SHP77 (cell line): ENCODE measurements at places on chromosomes 1 and 21.

- no peak for DNase-seq
Observed at GRCh38 chr21:34973685-34974084, 75.4 kb downstream of the RUNX1 start.

DNA sequence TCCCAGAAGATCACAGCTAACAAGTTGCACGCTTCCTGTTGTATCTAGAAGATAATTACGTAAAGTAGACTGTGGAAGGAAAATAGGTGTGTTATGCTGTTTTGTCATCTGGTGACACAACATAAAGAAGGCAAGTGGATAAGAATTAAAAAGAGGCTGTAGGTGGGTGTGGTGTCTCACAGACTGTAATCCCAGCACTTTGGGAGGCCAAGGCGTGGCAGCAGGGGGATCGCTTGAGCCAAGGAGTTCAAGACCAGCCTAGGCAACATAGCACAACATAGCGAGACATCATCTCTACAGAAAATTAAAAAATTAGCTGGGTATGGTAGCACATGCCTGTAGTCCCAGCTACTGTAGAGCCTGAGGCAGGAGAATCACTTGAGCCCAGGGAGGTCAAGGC, 17.9 kb upstream of the ZNF281 start:
- no peak for DNase-seq

GRCh38 chr1:200962631-200963030, 60.9 kb downstream of the KIF21B start:
- DNase-seq = no peak

GRCh38 chr1:8625981-8626898, 191.2 kb downstream of the RERE start:
- no peak for DNase-seq

DNA sequence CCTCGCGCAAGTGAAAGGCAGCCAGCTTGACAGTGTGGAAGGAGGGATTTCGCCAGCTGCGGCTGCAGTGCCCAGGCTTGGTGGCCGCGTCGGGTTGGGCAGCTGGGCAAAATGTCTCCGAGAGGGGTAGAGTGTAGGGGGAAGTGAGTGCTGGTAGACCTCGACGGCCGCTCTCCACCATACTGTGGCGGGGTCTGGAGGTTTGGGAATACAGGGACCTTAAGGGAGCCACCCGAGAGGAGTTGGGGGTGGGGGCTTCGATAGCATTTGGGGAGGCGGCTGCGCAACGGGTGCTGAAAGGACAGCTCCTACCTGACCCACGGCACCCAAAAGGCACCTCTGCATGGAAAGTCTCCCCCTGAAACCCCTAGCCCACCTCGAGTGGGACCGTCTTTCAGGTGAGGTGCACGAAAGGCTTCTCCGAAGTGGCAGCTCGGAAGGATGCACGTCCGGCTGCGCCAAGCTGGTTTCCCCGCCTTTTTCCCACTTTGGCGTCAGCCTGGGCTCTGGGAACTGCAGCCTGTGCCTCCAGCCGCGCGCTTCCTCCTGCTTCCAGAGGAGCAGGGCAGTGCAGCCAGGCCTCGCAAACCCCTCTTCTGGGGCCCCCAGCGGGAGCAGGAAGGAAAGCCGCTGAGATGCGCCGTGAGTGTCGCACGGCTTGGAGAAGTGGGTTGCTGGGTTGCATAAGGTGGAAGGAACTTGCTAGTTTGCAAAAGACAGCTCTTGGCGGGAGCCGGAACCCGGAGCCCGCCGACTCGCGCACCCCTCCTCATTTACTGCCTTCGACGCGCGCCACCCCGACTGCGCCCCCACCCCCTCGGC, 531 bp upstream of the HMGN2 start:
- DNase-seq = peak; percentile 73

DNA sequence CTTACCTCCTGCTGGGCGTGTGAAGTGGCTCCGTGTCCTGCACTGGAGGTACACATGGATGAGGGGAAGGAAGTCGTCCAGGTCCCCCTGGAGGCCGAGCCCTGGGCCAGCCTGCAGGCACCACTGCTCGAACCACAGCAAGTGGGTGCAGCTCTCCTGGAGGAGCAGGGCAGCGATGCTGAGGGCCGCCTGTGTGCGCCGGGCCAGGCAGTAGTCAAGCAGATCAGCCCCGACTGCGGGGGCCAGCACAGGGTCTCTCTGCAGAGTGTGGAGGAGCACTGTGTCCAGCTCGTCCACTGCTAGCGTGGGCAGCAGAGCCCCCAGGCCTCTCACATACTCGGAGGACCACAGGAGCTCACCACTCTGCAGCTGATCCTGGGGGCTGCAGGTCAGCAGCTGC, 45.9 kb downstream of the URB1 start:
- DNase-seq = no peak

GRCh38 chr1:206110161-206110560, 7.0 kb downstream of the AVPR1B start:
- no peak for DNase-seq

GRCh38 chr21:17611414-17612022, 1.2 kb downstream of the BTG3 start:
- DNase-seq = no peak

DNA sequence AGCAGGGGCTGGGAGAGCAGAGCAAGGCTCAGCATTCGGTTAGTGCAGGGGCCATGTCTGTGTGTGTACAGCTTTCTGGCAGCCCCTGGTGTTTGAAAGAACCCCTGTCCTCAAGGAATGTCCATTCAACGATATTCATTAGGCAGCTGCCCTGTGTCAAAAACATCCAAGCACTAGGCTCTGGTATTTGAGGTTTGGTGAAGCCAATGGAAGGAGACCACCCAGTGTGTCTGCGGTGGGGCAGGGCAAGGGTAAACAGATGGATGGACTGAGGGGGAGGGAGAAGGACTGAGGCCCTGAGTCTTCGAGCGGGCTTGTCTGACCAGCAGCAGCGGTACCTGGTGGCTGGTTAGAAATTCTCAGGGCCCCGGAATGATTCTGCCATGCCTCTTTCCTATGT, 155.6 kb upstream of the KLHDC7A start:
- no peak for DNase-seq

DNA sequence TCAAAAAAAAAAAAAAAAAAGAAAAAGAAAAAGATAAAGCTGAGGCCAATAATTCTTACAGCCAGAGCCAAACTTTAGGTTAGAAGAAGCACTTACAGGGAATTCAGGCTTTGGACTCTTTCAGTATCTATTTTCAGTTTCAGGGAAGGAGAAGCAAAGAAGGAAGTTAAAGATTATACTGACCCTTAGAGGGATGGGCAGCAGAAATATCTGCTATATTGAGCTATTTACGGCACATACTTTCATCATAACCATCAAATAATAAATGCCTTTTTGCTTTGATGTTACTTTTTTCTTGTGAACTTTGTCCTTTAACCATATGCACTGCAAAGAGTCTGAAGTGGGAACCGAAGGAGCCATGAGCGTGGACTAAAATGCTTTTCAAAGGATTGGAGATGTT, 42.0 kb downstream of the TM2D1 start:
- no peak for DNase-seq

GRCh38 chr1:111976332-111976731, 13.1 kb downstream of the KCND3 start:
- peak; percentile 53 for DNase-seq

DNA sequence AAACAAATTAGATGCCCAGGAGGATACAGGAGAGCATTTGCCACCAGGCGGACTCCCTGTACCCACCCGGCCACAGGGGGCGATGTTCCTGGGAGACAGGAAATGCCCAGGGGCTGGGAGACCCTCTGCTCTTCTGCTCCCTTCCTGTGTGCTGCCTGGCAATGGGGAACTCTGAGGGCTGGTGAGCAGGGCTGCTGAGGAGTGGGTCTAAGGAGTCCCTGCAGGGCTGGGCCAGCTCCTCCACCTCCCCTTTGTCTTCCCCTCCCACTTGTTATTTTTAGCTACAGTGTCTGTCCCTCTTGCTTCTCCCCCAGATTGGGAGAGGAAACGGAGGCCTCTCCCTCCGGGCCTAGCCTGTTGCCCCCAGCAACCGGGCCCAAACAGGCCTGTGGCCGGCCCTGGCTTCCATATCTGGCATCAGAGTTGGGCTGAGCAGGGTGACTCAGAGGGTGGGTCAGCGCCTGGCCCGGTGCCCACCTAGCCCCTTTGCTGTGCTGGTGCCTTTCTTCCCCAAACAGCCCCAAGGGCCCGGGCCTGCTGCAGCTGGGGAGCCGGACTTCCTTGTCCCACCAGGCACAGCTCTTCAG, 11.6 kb downstream of the LMNA start:
- peak; percentile 64 for DNase-seq

DNA sequence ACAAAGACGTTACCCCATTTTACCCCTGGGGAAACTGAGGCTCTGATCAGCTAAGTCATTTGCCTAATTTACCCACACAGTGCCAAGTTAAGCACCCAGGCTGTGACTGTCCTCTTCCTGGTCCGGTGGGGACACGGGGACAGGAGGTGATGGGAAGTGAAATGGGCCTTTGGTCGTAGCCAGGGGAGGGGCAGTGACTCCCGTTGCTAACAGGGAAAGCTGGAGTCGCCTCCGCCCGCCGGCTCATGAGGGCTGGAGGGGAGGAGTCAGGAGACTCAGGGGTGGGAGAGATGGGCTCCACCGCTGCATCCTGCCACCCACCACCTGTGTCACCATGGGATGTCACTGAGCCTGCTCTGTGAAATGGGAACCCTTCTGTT, 139.3 kb downstream of the PGBD5 start:
- no peak for DNase-seq

GRCh38 chr1:30842697-30843354, 65.7 kb downstream of the SDC3 start:
- no peak for DNase-seq

GRCh38 chr21:39525129-39525528, 73.4 kb downstream of the SH3BGR start:
- no peak for DNase-seq

GRCh38 chr1:39995973-39996393, 41.0 kb downstream of the MFSD2A start:
- no peak for DNase-seq

- DNase-seq = no peak
Observed at GRCh38 chr21:45405819-45406762, 1.1 kb downstream of the COL18A1 start.

- DNase-seq = no peak
Observed at GRCh38 chr1:81597720-81598426, 202.9 kb upstream of the ADGRL2 start.

DNA sequence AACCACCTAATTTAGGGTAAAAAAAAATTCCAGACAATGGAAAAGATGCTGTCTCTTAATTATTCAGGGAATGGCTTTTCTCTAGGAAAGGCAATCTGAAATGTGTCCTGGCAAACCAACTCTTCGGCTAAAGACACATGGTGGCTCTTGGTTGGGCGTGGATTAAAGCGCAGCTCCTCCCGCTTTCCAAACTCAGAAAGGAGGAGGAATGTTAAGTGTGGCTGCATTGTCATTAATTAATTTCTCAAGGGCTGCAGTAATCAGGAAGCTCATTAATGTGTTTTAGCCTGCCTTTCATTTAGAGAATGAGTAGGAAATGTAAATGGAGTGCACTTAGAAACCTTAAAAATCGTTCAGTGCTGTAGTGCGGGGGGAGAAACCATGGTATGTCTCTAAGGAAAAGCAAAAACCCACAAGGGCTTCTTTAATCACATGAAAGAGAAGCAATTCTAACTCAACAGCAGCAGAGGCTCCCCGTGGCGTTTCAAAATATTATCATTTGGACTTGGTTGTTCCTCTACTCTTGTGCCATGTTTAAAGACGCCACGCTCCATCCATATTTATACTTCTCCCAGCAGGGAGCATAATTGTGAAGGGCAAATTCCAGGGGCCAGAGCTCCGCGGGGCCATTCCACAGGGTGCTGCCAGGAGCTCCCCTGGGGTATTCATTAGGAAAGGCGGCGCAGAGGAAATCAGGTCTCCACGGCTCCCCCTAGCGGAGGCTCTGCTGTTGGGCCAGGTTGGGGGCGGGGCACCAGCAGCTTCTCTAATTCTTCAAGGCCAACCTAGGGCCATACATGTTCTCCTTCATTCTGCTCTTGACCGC, 91.9 kb upstream of the SSX2IP start:
- DNase-seq = peak; percentile 6

DNA sequence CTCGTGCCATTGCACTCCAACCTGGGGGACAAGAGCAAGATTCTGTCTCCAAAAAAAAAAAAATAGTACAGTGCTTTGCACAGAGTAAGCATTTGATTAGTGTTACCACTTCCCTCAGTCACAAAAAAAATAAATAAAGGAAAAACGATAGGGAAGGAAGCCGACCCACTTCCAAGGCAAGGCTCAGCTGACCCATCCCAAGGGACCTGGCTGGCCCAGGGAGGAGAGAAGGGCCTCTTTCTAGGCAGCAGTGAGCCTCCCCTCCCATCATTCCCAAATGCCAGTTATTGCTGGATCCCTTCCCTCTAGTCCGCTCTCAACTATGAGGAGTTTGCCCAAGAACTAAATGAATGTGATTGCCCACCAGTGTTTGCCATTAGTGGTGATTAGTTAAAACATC, 77.8 kb downstream of the TMEM53 start:
- DNase-seq = no peak

- peak; percentile 79 for DNase-seq
Observed at GRCh38 chr1:111507411-111508201, 4.2 kb upstream of the ADORA3 start.

DNA sequence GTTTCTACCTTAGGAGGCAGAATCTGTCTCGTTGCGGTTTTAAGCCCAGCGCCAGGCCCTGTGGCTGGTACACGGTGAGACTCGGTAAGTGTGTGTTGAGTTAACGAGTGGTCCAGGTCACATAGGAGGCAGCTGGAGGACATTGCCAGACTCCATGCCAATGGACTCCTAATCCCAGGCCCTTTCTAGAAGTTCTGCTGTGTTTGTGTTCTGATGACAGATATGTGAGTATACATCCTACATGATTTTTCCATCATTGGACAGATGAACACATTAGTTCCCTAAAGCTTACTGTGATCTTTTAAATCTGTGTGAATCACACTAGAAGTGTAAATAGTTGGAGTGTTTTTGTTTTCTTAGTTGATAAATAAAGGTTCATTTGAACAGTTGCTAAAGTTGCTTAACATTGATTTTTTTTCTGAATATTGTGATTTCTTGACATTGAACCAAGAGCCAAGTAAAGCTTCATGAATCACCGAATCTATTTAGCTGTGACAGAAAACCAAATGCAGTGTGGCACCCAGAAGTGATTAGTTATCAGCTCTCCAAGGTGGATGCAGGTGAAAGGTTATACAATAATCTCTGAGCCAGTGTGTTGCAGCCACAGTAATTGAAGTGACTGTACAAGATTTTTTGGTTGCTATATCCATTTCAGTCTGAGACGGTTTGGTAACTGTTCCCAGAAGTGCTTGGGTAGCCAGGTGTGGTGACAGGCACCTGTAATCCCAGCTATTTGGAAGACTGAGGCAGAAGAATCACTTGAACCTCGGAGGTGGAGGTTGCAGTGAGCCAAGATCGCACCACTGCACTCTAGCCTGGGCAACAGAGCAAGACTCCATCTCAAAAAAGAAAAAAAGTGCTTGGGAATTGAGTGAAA, 46.3 kb downstream of the DOP1B start:
- DNase-seq = no peak

DNA sequence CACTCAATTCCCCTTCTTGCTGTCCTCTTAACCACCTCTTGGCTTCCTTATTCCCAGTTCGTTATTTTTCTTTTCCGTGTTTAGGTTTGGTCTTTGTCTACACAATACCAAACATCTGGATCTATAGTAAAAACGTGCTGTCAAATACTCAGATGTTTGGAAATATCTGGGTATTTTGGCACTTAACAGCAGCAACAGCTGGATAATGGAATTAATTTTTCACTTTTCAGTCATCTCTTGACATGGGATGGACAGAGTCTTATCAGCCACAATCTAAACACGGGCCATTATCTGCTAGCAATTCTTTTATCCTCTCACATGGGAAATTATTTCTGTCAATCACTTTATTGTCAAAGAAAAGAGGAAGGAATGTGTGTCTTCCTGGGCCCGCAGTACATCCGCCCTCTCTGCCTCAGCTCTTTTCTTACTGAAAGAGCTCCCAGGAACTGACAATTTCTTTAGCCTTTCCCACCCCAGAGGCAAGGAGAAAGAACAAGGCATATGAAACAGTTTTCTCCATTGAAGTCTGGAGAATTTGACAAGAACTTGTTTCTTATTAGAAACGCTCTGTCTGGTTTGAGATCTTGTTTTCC, 13.4 kb downstream of the NHLH2 start:
- DNase-seq = no peak
